Immature natural killer cell (primary cell): ENCODE measurements at places on chromosomes 7 and 10. TPM values are rescaled to one million over a fixed set of nuclear protein-coding genes. Genes with fewer than 3 reads are reported as not detected.
A peak's percentile ranks its signal among the peaks of the same experiment; 100 is the strongest.

DNA sequence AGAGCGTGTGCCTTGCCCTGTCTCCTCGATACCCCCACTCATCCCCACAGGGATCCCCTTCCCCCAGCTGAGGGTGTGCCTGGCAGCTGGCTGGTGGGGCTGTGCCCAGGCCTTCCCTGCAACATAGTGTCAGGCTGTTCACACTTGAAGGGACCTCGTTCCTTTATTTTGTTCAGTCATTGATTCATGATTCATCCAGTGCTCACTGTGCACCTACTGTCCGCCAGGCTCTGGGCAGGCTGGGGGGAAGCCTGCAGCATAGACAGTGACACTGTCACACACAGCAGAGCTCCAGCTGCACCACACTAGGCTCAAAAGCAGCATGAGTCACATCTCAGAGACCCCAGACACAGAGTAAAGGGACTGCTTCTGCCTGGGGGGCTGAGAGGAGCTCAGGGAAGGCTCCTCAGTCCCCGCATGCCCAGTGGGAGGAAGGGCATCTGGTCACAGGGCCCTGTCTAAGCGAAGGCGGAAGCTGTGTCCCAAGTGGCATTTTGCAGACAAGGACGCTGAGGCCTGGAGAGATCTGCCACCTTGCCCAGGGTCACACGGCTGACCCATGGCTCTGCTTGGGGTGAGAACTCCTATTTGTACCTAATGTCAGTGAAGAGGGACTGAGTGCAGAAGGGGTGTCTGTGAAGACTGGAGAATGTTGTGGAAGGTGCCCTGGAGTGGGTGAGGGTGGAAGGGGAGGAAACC is 27.9 kb downstream of the CDH23 start:
- H3K27me3 ChIP-seq, result peaks cover under 1% of the 10 kb centered on the region
- no peaks in the 10 kb centered on the region for H3K36me3 ChIP-seq
- H3K4me1 ChIP-seq, result no peaks in the 10 kb centered on the region

DNA sequence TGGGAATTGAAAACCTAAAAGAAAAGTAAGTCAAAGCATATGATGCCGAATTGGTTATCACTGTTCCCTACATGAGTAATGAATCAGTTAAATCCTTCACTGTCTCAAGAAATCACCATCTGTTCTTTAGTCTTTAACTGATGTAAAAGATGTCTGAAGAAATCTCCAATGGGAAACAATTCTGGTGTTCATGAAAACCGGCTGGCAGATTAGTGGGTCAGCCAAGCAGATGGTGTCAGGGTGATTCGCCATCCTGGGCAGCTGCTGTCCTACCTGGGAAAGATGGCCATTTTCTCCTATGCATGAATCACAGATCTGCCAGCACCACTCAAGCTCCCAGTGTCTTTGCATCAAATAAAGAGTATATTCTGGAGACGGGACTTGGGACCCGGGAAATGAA is 925.2 kb upstream of the GHITM start:
- no peaks in the 10 kb centered on the region for H3K4me1 ChIP-seq
- H3K27ac ChIP-seq, result no peak overlapping the region
- H3K36me3 ChIP-seq, result no peaks in the 10 kb centered on the region
- no peak for DNase-seq

GRCh38 chr10:110919349-110919931 is at the start of gene SHOC2:
Gene SHOC2 (plus strand): TSS chr10:110919604. CDS start chr10:110964359, 44,755 bp downstream.
- peak; percentile 99 for DNase-seq
- peak within 1 kb of the TSS; percentile 99 for H3K4me3 ChIP-seq
- peaks cover 29% of the 10 kb centered on the region for H3K4me1 ChIP-seq
- peak within 1 kb of the TSS; percentile 100 for H3K27ac ChIP-seq
- no peaks in the 10 kb centered on the region for H3K36me3 ChIP-seq

- no peak for DNase-seq
- no peak overlapping the region for H3K4me3 ChIP-seq
- no peak overlapping the region for H3K27ac ChIP-seq
- no peaks in the 10 kb centered on the region for H3K27me3 ChIP-seq
- peaks cover 89% of the 10 kb centered on the region for H3K4me1 ChIP-seq
Measured at GRCh38 chr10:110056822-110057221, 49.0 kb downstream of the ADD3 start.

DNA sequence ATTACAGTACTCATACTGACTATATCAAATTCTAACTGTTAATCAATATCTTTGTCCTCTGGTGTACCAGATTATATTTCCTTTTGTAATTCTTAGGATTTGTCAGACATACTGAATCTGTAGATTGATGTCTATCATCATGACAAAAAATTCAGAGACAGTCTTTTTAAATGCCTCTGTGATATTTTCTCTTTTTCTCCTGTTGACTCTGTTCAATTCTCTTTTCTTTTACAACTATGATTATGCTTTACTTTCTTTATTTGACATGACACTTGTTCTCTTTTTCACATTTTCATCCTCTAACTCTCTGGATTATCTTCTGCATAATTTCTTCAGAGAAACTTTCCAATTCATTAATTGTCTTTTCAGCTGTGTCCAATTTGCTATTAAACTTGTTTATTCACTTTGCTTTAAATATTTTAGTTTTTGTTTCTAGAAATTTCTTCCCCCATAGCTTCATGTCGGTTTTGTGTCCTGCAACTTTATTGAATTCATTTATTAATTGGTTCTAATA is 153.6 kb downstream of the PFKFB3 start:
- no peak overlapping the region for H3K4me3 ChIP-seq
- no peak for DNase-seq
- H3K27ac ChIP-seq, result no peak overlapping the region
- peaks cover 20% of the 10 kb centered on the region for H3K36me3 ChIP-seq
- H3K4me1 ChIP-seq, result no peaks in the 10 kb centered on the region

GRCh38 chr7:19715499-19715898 is 6.7 kb upstream of the POLR1F start:
- no peak overlapping the region for H3K4me3 ChIP-seq
- H3K27me3 ChIP-seq, result peaks cover 2% of the 10 kb centered on the region
- no peak for DNase-seq

DNA sequence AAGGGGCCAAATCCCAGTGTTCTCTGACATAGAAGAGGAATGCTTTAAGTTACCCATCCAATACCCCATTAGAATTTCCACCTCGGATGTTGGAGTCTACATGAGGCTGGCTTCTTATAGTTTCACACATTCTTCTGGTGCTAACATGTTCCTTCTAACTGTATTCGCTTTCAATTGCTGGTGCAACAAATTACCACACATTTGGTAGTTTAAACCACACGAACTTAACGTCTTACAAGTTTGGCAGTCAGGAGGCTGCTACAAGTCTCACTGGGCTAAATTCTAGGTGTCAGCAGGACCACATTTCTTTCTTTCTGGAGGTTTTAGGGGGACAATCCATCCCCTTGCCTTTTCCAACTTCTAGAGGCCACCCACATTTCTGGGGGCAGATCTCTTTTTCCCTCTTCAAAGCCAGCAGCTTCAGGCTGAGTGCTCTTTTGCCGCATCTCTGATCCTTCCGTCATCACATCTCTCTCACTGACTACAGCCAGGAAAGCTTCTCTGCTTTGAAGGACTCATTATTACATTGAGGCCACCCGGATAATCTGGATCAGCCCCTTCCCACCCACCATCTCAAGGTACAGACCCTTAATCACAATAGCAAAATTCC is 5.1 kb upstream of the MACC1 start:
- H3K36me3 ChIP-seq, result no peaks in the 10 kb centered on the region
- no peak overlapping the region for H3K4me3 ChIP-seq
- H3K27me3 ChIP-seq, result peaks cover 3% of the 10 kb centered on the region
- no peak overlapping the region for H3K27ac ChIP-seq
- peaks cover 40% of the 10 kb centered on the region for H3K4me1 ChIP-seq

Gene NAT16
- not detected for polyA plus RNA-seq

DNA sequence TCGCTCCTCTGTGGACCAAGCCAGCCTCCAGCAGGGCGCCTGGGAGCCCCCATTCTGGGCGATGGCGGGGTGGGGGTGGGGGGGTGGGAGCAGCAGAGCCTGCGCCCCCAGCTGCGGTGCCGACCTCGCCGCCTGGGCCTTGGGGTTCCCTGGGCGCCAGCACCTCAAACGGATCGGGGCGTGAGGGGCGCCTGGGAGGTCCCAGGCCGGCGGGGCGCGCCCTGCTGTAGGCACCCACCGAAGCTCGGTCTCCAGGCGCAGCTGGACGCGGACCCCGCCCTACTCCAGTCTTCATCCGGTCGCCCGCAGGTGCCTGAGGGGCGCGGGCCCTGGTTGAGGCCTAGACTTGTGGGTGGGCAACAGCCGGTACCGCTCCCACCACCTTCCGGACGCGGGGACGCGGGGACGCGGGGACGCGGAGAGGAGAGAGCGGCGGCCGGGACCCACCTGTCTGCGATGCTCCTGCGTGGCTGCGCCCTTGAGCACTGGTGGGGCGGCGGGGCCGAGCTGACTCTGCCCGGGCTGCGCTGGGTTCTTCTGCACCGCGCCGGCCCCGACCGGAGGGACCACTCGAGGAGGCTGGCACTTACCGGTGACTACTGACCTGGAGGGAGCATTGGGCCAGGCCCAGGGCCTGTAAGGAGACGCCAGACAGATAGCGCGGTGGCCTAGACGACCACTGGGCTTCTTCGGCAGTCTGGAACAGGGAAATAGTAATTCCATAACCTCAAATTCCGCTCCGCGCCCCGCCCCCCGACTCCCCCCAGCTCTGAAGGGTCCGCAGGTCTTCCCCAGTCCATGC is 5.5 kb upstream of the KCP start:
- H3K36me3 ChIP-seq, result no peaks in the 10 kb centered on the region
- peaks cover 5% of the 10 kb centered on the region for H3K4me1 ChIP-seq
- no peak overlapping the region for H3K4me3 ChIP-seq
- H3K27ac ChIP-seq, result no peak overlapping the region

DNA sequence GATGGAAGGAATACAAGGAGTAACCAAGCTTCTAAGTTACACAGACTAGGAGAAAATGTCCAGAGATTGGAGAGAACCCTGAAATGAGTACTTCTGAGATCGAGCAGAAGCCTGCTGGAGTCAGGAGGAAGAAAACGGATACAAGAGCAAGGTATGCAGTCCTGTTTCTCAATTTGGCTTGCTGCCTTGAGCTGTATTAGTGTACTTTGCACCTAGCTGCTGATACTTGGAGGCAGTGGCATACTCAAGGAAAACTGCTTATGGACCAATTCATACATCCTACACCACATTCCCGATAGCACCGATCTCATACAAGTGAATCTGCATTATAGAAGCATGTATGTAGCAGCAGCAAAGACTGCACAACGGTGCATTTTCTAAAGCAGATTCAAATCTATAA is 14.4 kb downstream of the PIP4K2A start:
- peak overlapping the region; percentile 22 for H3K4me3 ChIP-seq
- DNase-seq, result no peak
- H3K36me3 ChIP-seq, result no peaks in the 10 kb centered on the region
- H3K4me1 ChIP-seq, result peaks cover 89% of the 10 kb centered on the region

DNA sequence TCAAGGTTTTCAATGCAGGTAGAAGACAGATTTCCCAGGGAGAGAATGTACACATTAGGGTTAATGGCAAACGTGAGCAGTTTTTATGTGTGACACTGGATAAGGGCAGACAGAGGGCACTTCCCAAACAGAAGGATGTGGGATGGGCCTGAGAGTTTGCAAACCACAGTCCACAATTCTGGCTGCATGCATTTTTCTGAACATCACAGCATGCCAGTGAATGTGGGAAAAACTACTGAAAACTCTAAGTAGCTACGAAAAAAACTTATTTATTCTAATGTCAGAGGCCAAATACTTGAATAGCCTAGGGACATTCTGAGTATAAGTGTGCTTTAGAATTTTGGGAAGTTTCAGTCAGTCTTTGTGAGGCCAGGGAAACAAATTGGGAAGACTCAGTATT is 145.9 kb downstream of the NRCAM start:
- DNase-seq, result no peak
- no peaks in the 10 kb centered on the region for H3K36me3 ChIP-seq
- H3K4me3 ChIP-seq, result no peak overlapping the region
- no peaks in the 10 kb centered on the region for H3K4me1 ChIP-seq
- no peak overlapping the region for H3K27ac ChIP-seq

Gene NODAL
- not detected for polyA plus RNA-seq

Gene AGR2
- polyA plus RNA-seq, result not detected

- DNase-seq, result no peak
- no peak overlapping the region for H3K27ac ChIP-seq
- H3K4me3 ChIP-seq, result no peak overlapping the region
- H3K27me3 ChIP-seq, result peaks cover 5% of the 10 kb centered on the region
- H3K4me1 ChIP-seq, result no peaks in the 10 kb centered on the region
- H3K36me3 ChIP-seq, result peaks cover 8% of the 10 kb centered on the region
Measured at GRCh38 chr7:136066304-136067143, 89.4 kb upstream of the MTPN start.

DNA sequence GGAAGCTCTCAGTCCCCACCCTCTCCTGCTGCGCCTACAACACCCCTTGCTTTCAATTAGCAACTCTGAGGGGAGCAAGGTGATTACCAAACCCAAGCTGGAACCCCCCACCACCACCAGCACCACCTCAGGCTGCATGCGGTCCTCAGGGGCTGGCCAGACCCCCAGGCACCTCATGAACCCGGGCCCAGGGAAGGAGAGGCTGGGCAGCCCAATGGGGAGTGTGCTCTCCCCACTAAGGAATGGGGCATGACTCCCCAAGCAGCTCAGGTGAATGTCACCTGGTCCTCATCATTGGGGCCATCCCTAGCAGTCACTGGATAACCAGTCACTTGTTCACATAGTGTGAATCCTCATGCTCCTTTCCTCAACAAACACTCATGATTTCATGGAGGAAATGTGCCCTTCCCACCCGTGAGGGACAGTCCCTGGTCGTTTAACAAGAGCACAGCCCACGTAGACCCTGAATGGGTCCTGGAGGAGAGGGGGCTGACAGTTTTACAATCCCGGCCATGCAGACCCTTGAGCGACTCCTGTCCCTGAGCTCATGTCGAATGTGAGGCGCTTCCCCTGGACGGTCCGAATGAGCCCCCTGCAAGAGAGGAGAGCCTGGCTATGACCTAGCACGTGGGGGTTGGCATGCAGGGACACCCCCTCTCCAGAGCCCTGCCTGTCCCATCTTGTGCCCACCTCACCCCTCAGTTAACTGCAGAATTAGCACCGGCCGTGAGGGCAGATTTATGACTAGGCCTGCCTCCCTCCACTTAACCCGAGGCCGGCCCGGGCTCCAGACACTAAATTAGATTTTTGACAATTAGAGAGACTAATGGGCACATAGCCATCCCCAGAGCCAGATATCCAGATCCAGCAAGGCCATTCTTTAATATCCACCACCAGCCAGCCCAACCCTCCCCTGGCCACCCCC is 29.1 kb downstream of the POLL start:
- no peak overlapping the region for H3K4me3 ChIP-seq
- H3K27ac ChIP-seq, result no peak overlapping the region
- H3K36me3 ChIP-seq, result peaks cover 15% of the 10 kb centered on the region
- H3K27me3 ChIP-seq, result peaks cover 10% of the 10 kb centered on the region
- H3K4me1 ChIP-seq, result peaks cover 24% of the 10 kb centered on the region
- DNase-seq, result no peak

Gene ENTPD1
- polyA plus RNA-seq, result 4.3 TPM

DNA sequence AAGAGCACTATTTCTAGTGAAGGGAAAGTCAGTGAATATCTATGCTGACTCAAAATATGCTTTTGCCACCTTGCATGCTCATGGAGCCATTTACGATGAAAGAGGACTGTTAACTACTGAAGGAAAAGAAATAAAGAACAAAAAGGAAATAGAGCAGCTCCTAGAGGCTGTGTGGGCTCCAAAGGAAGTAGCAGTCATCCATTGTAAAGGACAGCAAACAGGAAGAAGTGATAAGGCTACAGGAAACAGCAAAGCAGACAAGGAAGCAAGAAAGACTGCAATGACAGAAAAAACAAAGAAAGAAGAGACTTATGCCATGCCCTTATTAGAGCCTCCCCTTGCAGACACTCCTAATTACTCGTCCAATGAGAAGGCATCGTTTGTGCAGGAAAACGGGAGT is 12.0 kb upstream of the ZNF33B start:
- H3K4me3 ChIP-seq, result no peak overlapping the region
- H3K4me1 ChIP-seq, result no peaks in the 10 kb centered on the region
- peaks cover 4% of the 10 kb centered on the region for H3K27me3 ChIP-seq

Gene SFRP4
- not detected for polyA plus RNA-seq

Gene ZKSCAN1
- polyA plus RNA-seq, result 18.7 TPM
